Left lung (tissue), 14 donors: ENCODE measurements at places on chromosomes 3 and 15. TPM values are rescaled to one million over a fixed set of nuclear protein-coding genes. Genes with fewer than 3 reads are reported as not detected.

DNA sequence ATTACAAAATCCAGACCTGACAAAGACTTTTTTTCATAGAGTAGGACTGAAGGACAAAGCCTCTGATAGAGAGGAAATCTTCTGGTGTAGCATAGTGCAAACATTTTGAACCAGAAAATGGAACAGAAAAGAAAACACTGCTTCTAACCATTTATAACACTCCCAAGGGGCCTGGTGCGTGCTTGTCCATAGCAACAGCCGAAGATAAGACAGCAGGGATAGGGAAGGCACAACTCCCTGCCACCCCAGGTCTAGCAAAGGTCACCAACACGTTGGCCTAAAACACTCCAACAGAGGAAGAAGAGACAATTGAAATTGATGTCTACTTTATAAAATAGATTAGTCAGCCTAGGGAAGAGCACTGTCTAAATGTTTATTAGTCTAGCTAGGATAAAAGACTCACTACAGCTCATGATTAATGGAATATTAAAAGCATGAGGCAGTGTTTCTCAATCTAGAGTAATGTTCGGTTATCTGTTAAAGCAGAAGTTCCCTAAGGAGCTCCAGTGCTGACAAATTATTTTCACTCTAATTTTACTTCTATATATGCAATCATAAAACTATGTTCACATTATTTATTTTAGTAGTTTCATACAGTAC lies 145.2 kb downstream of the P3H2 start:
- no peak for DNase-seq

DNA sequence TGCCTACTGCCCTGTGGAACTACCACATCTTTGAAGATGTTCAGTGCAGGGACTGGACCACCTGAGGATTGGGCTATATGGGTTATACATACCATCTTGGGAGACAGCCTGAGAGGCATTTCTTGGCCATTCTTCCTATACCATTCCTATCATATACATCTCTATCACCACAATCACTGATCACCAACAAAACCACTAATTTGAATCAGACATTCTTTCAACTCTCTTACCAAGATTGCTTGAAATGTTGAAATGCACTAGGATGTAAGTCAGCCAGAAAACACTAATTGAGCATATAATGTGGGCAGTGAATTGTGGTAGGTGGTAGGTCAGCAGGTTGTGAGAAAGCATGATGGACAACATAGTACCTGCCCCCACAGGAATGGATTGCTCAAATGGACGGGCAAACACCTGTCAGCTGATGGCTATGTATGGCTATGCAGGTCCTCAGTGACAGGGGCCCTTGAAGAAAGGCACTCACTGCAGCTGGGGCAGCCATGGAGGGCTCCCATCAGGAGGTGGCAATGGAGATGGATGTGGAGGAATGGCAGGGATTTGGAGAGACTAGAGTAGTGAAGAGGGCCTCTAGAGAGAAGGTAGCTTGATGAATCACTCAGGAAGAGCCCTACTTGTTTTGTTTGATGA lies 49.1 kb downstream of the AMOTL2 start:
- no peak for DNase-seq

DNA sequence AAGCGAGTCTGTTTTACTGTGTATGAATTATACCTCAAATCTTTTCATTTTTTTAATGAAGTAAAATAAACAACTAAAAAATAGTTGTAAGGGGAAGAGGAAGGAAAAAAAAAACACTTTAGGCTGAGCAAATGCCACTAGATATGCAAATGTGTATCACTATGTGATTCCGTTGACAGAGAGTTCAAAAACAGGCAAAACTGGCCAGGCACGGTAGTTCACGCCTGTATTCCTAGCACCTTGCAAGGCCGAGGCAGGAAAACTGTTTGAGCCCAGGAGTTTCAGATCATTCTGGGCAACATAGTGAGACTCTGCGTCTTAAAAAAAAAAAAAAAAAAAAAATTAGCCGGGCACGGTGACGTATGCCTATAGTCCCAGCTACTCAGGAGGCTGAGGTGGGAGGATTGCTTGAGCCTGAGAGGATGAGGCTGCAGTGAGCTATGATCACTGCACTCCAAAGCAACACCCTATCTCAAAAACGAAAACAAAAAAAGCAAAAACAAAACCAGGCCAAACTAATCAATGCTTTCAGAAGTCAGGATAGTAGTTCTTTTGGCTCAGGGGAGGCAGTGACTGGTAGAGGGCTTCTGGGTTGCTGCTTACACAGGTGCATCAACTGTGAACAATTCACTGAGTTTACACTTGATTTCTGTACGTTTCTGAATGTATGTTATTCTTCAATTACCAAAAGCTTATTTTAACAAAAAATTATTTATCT lies 7.4 kb downstream of the PRC1 start:
- DNase-seq, result no peak

- DNase-seq, result peak; percentile 41
Observed at GRCh38 chr15:57082054-57082728, 163.7 kb downstream of the TCF12 start.

- no peak for DNase-seq
Observed at GRCh38 chr3:55327131-55327920, 159.8 kb downstream of the WNT5A start.

DNA sequence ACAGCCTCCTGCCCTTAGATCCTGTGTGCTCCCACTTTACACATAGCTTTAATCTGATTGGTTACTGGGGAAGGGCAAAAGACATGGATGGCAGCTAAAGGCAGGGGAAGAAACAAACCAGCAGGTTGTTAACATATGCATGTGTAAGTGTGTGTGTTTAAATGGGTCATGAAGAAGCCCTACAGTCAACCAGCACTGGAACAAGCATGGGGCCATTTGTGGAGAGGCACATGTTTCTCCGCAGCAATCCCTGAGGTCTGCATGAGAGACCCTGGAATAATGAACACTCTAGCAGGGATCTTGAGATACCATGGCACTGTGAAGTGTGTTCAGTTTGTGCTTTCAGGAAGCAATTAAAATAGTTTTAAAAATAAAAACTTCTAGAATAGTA lies 6.0 kb downstream of the KLF13 start:
- DNase-seq, result no peak

DNA sequence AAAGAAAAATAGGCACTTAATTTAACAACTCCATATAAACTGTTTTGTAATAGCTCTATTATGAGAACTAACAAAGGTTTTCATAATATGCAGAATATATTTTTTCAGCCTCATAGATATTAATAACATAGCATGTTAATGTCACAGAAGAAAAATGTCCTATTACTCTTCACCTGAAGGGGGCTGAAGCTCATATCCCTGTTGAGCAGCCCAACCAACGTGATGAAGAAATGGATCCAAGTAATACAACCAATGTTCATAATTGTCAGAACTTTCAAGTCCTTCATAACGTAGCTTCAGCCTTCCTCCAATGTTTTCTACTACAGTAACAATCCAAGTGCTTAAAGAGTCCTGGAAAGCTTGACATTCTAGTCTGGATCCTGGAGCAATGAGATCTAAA lies 34.5 kb upstream of the STIMATE start:
- no peak for DNase-seq

DNA sequence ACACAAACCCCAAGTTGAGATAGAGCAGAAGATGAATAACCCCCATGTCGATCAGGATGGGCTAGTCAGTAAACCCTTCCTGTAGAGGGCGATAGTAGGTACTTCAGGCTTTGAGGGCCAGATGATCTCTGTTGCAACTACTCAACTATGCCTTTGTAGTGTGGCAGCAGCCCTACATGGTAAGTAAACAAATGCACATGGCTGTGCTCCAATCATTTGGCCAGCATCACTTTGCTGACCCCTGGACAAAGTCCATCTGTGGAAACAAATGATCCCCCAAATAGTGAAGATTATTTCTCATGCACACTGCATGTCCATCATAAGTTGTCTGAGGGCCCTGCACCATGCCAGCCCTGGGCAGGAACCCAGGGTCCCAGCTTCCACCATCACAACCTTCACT lies 402.2 kb upstream of the PROK2 start:
- DNase-seq, result no peak

DNA sequence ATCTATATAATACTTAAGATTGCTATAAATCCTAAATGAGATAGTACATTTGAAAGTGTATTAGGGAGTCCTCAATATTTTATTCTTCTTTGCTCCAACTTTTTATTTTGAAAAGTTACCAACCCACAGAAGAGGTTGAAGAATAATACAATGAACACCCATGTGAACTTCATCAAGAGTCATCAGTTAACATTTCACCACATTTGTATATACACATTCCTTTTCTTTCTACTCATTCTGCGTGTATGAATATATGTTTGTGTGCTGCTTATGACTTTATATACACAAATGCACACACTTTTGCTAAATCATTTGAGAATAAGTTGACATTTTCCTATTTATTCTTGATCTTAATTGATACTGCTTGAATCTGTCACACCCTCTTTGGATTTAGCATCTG lies 193.3 kb upstream of the CGNL1 start:
- no peak for DNase-seq

DNA sequence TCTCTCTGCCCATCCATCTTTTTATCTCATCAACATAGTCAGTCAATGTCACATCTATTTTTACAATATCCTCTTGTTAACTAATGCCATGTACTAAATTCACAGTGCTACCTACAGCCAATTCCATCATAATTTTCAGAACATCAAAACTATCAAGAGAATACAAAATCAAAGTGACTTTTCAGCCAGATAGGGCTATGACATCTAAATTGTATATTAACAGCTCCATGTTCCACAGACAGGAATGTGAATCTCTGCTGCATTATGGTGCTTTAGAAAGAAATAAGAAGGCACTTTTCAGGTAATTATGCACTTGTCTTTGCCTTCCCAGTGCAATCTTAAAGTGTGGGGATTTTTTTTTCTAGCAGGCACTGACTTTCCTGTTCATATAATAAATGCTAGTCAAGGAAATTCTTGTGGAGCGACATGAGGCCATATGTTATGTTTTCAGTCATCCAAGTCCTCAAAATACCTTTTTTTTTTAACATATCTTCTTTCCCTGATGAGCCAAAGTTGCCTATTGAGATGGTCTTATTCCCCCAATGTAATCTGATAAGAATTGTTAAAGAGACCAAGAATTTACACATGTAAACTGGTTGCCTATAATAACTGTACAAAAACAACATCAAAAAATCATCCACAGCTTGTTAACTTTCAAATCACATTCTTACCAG lies 252.0 kb upstream of the CNTN3 start:
- DNase-seq, result no peak

DNA sequence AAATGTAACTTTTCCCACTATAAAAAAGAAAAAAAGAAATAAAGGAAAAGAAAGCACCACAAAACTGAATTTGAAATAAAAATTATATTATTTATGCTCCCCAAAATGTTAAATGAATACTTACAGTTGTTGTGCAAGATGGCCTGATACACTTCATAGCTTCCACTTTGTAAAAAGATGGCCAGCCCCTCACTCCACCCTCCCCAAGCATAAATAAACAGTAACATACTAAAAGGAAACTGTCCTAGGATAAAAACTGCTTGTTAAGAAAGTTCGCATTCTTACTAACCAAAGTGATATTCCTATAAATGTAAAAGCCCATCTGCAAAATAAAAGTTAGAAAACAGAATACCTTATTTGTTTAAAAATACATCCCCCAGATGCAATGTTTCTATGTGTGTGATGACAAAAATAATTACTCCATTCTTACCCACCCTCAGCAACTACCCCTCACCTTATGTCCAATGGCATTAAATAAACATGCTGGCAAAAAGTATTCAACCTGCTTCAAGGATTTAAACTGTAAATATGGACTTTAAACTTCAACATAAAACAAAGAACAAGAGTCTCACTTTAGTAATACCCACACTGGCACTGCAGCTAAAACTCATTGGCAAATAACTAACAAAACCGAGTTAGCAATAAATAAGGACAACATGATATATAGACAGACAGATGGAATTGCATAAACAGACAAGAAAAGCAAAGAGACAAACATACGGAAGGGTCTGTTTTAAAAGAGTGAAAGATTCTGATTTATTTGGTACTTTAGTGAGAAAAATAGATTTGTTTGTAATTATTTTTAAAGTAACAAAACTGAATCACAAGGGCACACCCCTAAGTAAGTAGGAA lies 47.7 kb downstream of the ZBTB20 start:
- peak; percentile 22 for DNase-seq

DNA sequence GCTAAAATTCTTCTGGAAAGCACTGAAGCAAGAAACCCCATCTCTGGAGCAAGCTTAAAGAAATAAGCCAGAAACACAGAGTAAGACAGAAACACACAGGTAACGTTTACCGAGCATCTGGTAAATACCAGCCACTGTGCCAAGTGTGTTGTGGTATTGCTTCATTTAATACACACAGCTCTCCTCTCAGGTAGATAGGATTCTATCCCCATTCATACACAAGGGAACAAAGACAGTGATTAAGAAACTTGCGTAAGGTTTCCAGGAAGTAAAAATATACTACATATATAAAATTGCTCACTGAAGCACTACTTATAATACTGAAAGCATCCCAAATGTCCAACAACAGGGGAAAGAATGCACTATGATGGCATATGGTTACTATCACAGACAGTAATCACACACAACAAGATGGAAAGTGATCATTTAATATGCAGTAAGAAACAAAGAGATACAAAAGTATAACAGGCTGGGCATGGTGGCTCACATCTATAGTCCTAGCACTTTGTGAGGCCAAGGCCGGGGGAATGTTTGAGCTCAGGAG lies 27.5 kb downstream of the TAMM41 start:
- no peak for DNase-seq

- no peak for DNase-seq
Observed at GRCh38 chr3:14154276-14154675, 24.1 kb downstream of the XPC start.

DNA sequence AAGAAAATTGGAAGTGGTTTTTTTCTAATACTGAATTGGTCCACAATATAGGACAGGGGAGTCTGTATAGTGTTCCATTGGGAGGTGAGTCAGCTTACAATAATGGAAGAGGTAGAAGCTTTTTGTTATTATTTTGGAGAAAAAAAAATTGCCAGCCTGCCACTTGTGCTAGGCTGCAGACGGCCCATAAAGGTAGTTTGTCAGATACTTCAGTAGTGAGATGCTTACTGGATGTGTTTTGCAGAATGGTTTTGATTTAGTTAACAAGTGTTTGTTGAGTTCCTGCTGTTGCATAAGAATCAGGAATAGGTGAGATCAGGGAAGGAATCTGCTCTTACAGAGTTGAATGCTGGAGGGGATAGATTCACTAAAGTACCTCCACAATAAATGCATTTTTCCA lies 1.0 kb downstream of the DTWD1 start:
- DNase-seq, result no peak

- DNase-seq, result no peak
Observed at GRCh38 chr3:128226186-128226725, 73.0 kb downstream of the EEFSEC start.

DNA sequence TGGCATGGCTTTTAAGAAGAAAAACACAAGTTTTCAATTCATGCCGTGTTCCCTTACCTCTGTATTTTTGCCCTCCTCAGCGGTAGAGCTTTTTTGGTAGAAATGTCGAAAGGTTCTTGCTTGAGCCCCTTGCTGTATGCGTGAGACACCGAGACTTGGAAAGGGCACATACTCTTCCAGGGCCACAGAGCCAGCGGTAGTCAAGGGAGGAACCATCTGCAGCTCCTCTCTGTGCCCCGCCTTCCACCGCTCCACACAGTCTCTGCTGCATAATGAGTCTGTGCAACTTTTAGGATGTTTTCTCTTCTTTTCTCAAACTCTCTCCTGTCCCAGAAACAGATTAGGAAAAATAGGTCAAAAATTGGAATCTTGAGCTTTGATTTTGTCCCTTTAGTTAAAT lies 77.5 kb downstream of the LPP start:
- no peak for DNase-seq

Gene HIGD2B
- polyA plus RNA-seq, result not detected

Gene NAA80
- 9.2 TPM for polyA plus RNA-seq

Gene MORC1
- polyA plus RNA-seq, result not detected

Gene TXNRD3
- polyA plus RNA-seq, result 24.4 TPM

Gene MEX3B
- polyA plus RNA-seq, result 12.8 TPM

Gene ZCWPW2
- 3.4 TPM for polyA plus RNA-seq

Gene ZPLD1
- polyA plus RNA-seq, result not detected

Gene SPINT1
- 59.3 TPM for polyA plus RNA-seq
